ENCODE measurements at places on chromosomes 3 and 15. TPM values are rescaled to one million over a fixed set of nuclear protein-coding genes. Genes with fewer than 3 reads are reported as not detected.

- no peak for DNase-seq
These were observed 721 bp downstream of the P2RY1 start for GRCh38 chr3:152835601-152836102.

- DNase-seq, result no peak
These were observed 30.5 kb downstream of the CACNA2D2 start for GRCh38 chr3:50472958-50473357.

DNA sequence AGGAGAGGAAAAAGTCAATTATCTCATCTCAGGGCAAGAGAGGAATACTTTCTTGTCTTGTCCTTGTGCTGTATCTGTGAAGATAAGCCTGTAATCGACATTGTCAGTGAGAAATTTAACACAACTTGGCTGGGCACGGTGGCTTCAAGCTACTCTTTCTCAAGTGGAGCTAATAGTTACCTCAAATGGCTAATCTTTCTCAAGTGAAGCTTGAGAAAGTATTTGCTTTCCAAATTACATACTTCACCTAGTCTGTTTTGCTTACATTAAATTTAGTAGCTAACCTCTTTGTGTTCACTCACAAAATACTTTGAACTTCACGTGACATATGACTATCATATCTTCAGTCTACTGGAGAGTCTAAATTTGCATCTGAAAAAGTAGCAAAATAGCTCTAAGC lies 48.3 kb upstream of the B3GALNT1 start:
- no peak for DNase-seq

DNA sequence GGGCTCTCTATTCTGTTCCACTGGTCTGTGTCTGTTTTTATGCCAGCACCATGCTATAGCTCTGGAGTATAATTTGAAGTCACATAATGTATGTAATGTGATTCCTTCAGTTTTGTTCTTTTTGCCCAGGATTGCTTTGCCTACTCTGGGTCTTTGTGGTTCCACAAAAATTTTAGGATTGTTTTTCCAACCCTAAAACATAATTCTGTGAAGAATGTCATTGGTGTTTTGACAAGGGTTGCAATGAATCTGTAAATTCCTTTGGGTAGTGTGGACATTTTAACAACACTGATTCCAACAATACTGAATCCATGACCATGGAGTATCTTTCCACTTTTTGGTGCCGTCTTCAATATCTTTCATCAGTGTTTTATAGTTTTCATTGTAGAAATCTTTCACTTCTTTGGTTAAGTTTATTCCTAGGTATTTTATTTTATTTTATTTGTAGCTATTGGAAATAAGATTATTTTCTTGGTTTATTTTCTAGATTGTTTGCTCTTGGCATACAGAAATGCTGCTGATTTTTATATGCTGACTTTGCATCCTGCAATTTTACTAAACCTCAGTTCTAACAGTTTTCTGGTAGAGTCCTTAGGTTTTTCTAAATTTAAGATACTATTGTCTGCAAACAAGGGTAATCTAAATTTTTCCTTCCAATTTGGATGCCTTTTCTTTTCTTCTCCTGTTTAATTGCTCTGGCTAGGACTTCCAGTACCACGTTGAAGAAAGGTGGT lies 29.7 kb downstream of the TJP1 start:
- DNase-seq, result no peak

DNA sequence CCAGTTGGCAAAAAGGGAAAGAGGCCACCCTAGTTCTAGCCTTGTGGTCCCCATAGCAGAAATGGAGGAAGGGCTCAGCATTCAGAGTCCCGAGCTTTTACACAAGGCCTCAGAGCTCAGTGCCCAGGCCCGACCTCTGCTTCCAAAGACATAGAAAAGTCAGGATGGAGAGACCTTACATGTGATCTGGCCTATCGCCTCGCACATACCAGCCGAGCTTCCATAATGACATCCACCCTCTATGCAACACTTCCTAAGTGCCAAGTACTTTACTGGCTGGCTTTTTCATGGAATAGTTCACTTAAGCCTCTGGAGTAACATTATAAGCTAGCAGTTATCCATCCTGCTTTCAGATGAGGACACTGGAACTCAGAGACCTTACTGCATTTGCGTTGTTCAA lies 275.9 kb downstream of the FAM43A start:
- no peak for DNase-seq

DNA sequence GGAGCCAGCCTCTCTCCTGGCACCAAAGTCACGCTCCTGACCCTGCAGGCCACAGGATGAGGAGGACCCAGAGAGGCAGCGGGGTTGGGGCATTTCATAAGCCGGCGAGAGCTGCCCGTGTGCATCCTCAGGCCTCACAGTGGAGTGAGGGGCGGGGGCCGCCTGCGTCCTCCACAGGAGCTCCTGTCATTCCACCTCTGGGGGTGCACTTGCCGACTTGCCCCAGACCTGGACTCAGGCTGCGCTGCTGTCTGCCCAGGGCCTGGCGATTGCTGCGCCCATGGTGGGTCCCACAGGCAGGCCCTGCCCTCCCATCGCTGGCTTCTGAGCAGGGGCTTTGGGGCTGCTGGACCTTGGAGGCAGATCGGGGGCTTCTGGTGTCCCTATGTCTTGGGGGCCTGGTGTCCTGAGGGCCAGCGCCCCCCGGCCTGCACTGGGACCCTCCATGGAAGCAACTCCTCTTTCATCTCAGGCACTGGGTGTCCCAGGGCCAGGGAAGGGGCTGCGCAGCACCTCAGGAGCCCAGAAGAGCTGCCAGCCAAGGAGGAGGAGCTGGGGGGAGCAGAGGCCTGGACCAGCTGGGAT lies 184.0 kb downstream of the GOLGA6L6 start:
- no peak for DNase-seq

- no peak for DNase-seq
These were observed 307.8 kb downstream of the GABRG3 start for GRCh38 chr15:27278761-27279160.

DNA sequence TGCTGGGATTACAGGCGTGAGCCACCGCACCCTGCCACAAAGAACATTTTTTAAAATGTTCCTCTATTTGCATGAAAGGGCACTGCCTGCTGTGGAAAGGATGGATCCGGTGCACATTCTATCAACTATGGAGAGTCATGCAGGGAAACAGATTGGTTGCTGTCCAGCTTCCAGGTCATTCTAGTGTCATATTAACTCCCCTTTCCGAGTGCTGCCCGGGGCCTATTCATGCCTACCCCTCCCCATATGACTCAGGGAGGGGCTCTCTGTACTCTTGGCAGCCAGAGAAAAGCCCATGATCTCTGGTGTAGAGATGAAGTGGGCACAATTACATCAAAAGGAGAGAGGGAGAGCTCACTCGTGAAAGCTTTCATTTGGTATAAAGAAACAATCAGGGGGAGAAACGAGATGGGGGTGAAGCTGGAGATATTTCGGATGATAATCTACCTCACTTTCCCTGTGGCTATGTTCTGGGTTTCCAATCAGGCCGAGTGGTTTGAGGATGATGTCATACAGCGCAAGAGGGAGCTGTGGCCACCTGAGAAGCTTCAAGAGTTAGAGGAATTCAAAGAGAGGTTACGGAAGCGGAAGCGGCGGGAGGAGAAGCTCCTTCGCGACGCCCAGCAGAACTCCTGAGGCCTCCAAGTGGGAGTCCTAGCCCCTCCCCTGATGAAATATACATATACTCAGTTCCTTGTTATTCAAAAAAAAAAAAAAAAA lies 16.1 kb upstream of the AHSG start:
- DNase-seq, result no peak

DNA sequence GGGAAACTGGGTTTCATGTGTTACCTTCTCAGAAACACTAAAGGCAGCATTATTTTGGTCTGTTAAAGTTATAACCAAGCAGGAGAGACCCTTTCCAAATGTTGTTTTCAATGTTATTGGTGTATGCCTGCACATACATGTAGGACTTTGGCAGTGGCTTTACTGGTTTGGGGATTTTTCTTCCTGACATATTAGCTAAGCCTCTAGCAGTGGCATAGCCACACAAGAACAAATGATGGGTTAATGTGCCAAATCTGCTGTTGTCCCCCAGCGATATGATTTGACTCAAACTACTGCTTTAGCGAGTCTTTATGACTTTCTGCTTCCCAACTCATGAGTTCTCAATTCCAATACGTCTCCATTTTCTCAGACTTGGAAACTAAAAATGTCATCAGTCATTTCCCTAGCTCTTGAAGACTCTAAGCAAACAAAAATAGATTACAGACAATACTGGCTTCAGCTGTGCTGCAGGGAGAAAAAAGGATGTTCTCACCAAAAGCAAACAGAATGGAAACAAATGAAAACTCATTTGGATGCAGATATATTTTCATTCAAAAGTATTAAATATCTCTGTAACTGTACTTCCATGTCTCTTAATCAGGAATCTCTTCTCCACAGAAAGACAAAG lies 29.6 kb downstream of the TPM1 start:
- no peak for DNase-seq

DNA sequence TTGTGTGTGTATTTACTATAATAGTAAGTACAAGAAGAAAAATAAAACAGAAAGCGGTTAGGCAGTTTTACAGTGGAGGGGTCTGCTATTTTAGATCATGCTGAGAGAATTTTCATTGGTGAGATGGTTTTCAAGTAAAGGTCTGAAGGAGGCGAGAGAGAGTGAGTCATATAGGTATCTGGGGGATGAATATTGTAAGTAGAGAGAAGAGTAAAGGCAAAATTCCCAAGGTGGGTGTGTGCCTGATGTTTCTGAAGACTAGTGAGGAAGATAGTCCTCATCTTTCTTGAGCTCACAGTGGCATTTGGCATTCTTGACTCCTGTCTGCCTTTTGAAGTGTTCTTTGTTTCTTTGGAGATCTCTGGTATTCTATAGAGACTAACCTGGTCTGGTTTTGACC lies 38.6 kb downstream of the CRYBG3 start:
- no peak for DNase-seq

DNA sequence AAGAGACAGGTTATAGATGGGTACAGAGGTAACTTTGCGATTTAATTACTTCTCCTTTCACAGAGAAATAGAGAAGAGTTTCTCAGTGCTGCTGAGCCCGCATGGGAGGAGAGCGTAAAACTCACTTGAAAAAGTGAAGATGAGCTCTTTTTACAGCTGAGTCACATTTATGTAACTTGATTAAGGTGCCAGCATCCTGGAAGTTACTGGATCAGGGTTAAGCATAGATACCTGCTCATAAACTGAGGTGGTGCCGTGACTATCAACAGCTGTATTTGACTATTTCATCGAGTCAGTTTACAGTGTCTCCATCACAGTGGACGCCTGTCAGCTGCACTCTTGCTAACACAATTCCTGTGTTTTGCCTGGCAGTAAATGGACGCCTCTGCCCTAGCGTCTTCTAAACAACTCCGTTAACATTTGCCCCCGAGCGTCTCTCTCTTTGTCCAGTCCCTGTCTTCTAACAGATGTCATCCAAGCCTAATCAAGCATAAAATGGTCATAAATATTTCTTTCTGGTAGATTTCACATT lies 414.6 kb downstream of the FOXP1 start:
- no peak for DNase-seq

- DNase-seq, result no peak
These were observed 26.1 kb downstream of the KCNMB2 start for GRCh38 chr3:178562143-178562946.

GRCh38 chr3:67201026-67201425 lies 202.9 kb downstream of the KBTBD8 start:
- DNase-seq, result no peak

- DNase-seq, result no peak
These were observed 148.4 kb upstream of the ATP11B start for GRCh38 chr3:182644790-182645433.

- DNase-seq, result no peak
These were observed 4.8 kb downstream of the CSRNP1 start for GRCh38 chr3:39148435-39149058.

GRCh38 chr15:78565951-78566774 lies 843 bp downstream of the CHRNA5 start:
- no peak for DNase-seq

DNA sequence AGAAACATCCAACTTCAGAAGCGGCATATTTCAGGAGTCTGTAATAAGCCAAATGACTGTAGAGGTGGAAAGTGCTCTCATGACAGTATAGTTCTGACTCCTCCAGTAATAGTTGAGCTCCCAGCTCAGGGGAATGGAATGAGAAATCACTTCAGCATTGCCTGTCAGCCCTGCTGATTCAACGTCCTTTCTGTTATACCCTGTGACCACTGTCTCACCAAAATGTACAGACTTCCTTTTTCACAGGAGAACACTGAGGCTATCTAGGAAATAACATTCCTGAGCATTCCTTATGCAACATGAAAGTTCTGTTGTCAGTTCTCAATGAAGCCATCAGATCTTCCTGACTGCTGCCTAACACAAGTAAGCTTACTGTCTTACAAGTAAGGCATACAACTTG lies 284.5 kb upstream of the MME start:
- no peak for DNase-seq

DNA sequence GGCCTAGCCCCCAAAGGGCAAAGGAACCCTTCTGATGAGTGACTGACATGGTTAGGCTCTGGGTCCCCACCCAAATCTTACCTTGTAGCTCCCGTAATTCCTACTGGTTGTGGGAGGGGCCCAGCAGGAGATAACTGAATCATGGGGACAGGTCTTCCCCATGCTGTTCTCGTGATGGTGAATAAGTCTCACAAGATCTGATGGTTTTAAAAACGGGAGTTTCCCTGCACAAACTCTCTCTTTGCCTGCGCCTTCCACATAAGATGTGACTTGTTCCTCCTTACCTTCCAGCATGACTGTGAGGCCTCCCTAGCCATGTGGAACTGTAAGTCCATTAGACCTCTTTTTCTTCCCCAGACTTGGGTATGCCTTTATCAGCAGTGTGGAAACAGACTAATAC lies 16.9 kb downstream of the TKT start:
- no peak for DNase-seq

GRCh38 chr3:73535931-73536330 lies 88.8 kb downstream of the PDZRN3 start:
- DNase-seq, result no peak

DNA sequence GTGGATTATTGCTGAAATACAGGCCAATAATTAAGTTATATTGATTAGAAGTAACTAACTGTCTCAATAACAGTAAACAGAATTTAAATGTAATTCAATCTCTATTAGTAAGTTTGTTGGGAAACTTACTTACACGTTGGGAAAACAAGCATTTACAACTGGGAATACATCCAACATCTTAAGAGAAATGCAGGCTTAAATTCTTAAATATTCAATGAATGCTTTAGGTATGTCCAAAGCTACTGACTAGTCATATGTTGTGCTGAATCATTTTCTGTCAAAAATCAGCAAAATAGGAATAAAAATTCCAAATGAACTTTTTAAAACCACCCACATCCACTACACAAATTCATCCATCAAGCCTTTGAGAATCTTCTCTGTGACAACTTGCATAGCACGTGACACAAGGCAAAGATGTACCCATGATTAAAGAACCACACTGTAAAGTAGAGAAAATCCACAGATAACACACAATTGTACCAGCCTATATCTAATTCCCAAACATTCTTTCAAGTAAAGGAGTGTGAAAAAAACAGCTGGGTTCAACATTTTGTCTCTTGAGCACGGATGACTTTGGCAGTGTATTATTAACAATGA lies 60.0 kb downstream of the NMNAT3 start:
- no peak for DNase-seq

PP2D1 gene
- total RNA-seq, result not detected

SCN11A gene
- total RNA-seq, result 0.04 TPM

GUCA1C gene
- total RNA-seq, result not detected

NOX5 gene
- 0.61 TPM for total RNA-seq

A4GNT gene
- total RNA-seq, result not detected

ACTC1 gene
- total RNA-seq, result not detected

HAUS2 gene
- total RNA-seq, result 28.5 TPM

Data from esophagus squamous epithelium (tissue), 5 donors.